Activated CD4-positive, alpha-beta T cell treated with anti-CD3 and anti-CD28 coated beads for 36 hours (primary cell): ENCODE measurements at places on chromosomes 12 and 14. TPM values are rescaled to one million over a fixed set of nuclear protein-coding genes. Genes with fewer than 3 reads are reported as not detected.

PTPRQ gene
- not detected for total RNA-seq

DNA sequence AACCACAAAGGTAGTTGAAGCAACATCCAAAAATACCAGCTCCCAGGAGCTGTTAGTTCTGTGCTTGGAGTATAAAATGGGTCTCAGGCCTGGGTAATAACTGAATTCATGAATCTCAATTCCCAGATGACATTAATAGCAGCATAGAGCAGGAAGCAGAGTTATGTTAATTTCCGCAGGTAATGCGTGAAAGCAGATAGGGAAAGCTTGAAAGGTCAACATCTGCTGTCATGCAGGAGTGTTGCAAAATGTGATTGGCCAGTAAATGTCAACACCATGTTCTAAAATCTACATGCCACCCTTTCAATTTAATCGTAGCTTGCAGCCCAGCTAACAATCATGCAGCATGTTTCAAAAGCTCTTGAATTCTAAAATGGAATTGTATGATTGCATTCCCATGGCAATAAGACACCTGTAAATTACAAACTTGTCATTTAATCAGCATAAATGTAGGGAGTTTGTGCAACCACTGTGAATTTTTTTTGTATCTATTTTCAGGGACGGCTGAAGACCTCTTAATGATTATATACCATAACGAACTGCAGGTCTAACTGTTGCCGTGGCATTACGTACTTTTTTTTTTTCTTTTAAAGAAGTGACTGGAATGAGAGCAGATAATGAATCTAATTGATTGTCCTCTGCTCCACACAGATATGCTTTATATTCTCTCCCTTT is 635.8 kb upstream of the FOXG1 start:
- no peaks in the 10 kb centered on the region for H3K4me1 ChIP-seq
- H3K27ac ChIP-seq: no peak overlapping the region
- DNase-seq: no peak
- H3K4me3 ChIP-seq: no peak overlapping the region
- no peaks in the 10 kb centered on the region for H3K36me3 ChIP-seq

- no peaks in the 10 kb centered on the region for H3K27me3 ChIP-seq
- no peak overlapping the region for H3K4me3 ChIP-seq
- no peaks in the 10 kb centered on the region for H3K36me3 ChIP-seq
- H3K4me1 ChIP-seq: peaks cover 14% of the 10 kb centered on the region
- H3K27ac ChIP-seq: no peak overlapping the region
Measured at GRCh38 chr12:121837680-121838079, 21.0 kb downstream of the HPD start.

DNA sequence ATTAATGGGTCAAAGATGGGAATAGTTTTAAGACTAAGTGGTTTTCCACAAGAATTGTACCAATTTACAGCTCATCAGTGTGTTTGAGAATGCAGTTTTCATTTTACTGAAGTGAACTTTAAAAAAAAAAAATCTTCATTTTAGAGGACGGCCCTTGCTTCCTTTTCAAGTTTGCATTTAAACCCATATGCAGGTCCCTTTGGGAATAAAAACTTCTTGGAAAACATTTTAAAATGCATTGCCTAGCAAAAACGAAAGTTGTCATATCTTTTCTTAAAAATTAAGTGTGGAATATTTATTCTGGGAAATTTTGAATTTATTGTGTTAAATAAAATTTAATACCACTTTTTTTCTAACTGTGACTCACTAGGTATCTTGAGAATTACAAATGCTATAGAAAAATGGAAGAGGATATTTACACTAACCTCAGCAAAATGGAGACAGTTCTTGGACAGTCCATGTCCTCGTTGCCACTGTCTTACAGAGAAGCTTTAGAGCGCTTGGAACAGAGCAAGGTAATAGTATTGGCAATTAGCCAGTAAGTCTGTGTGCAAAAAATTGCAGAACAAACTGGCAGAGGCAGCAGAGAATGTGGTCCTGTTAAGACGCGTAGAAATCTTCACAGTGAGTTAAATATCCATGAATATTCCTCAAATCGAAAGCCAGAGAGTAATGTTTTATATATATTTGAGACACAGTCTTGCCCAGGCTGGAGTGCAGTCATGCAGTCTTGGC is 209.7 kb downstream of the SYNE2 start:
- no peak overlapping the region for H3K4me3 ChIP-seq
- no peaks in the 10 kb centered on the region for H3K4me1 ChIP-seq
- no peak overlapping the region for H3K27ac ChIP-seq
- H3K36me3 ChIP-seq: peaks cover 8% of the 10 kb centered on the region
- DNase-seq: no peak

TSHR gene
- not detected for total RNA-seq

SDR9C7 gene
- not detected for total RNA-seq

GRCh38 chr12:100767371-100767770 is 27.2 kb upstream of the ANO4 start:
- H3K4me3 ChIP-seq: no peak overlapping the region
- H3K4me1 ChIP-seq: no peaks in the 10 kb centered on the region
- no peaks in the 10 kb centered on the region for H3K27me3 ChIP-seq
- H3K27ac ChIP-seq: no peak overlapping the region
- DNase-seq: no peak

SRSF5 gene
- total RNA-seq: 265 TPM

ACOT4 gene
- 3.0 TPM for total RNA-seq

DNA sequence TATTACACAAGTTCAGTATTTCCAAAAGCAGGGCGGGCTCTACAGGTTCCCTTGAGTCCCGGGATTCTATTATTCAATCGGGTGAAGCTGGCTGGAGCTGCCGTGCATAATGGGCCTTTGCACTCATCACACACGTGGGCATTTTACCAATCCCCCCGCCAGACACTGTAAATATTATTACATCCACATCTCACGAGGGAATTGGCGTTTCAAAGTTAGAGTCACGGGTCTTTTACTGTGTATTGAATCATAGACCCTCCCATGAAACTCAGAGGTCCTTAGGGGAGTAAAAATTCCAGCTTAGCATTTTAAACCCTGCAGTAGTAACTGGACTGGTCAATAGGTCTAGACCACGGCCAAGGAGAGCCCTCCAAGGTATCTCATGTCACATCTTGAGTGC is 70.3 kb downstream of the MAP1LC3B2 start:
- H3K4me3 ChIP-seq: no peak overlapping the region
- H3K4me1 ChIP-seq: no peaks in the 10 kb centered on the region
- peaks cover 13% of the 10 kb centered on the region for H3K27me3 ChIP-seq
- H3K36me3 ChIP-seq: no peaks in the 10 kb centered on the region

RNASE1 gene
- not detected for total RNA-seq

MMP17 gene
- total RNA-seq: not detected

GCN1 gene
- 139 TPM for total RNA-seq

- H3K27me3 ChIP-seq: peaks cover 8% of the 10 kb centered on the region
- H3K4me3 ChIP-seq: no peak overlapping the region
- H3K27ac ChIP-seq: no peak overlapping the region
- DNase-seq: no peak
- H3K4me1 ChIP-seq: no peaks in the 10 kb centered on the region
Measured at GRCh38 chr12:106120519-106121105, 18.1 kb downstream of the NUAK1 start.
